ENCODE measurements at places on chromosomes 4 and X.

- DNase-seq: no peak
Measured at GRCh38 chr4:47690611-47691010, 147.3 kb downstream of the CORIN start.

- no peak for DNase-seq
Measured at GRCh38 chr4:30757357-30757756, 37.2 kb downstream of the PCDH7 start.

DNA sequence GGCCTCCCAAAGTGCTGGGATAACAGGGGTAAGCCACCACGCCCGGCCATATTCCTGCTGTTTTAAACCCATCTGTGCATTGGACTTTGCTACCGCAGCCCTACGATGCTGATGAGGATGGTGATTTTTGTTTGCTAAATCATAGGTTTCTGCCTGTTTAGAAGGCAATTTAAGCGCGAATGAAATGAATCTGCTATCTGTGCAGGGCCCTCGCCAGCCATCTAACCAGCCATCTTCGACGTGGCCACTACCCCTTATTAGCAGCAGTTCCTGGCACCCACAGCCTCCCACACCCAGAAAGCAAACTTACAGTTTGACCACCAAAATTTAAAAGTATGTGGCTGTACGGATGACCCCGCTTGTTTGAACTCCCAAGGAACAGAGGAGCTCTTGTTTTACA is 178.5 kb downstream of the SHOX start:
- DNase-seq: no peak

DNA sequence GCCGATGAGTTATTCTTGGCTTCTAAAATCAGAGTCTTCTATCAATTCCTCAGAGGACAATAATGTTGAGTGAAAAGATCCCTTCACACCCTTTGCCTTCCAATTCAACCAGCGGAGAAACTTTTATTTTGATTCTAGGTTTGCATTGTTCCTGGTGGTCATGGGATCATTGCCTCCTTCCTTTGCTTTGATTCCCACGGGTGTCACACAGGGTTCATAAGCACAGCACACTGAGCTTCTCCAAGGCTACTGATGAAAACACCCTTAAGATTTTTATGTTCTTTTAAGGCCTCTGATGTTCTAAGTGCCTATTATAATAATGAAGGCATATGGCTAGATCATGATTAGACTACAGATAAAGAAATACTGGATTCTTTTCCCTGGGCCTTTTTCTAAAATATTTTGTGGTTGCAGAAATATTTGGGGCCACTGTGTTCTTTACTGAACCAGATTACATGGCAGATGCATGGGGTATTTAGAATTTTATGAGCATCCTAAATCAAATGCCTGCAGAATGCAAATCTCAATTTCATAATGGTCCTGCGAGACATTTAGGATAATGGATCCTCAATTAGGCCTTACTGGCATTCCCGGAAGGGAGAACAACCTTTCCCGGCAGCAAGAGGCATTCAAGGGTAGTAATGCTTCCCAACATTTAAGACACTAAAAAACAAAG is 43.9 kb upstream of the FGFBP2 start:
- no peak for DNase-seq

DNA sequence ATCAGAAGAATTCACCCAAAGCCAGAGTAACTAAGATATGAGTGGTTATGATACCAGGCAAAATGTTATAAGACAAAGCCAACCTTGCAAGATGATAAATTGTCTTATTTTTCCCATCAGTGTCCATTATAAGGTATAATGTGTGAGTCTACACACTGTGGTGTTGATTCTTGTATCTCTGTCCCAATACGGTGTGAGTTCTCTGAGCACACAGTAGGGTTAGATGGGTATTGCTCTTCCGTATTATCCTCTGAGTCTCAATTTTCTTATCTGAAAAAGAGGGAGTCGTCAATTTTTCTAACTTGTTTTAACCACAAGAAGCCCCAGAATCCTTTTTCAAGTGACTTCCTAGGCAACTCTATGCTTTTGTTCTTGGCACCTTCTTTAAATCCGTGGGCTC is 69.9 kb downstream of the HMGB2 start:
- no peak for DNase-seq

- no peak for DNase-seq
Measured at GRCh38 chr4:40058121-40058520, 1.5 kb downstream of the N4BP2 start.

- no peak for DNase-seq
Measured at GRCh38 chrX:41561045-41561444, 113.9 kb downstream of the NYX start.

GRCh38 chr4:75180790-75181776 is 248.2 kb downstream of the PARM1 start:
- DNase-seq: no peak

DNA sequence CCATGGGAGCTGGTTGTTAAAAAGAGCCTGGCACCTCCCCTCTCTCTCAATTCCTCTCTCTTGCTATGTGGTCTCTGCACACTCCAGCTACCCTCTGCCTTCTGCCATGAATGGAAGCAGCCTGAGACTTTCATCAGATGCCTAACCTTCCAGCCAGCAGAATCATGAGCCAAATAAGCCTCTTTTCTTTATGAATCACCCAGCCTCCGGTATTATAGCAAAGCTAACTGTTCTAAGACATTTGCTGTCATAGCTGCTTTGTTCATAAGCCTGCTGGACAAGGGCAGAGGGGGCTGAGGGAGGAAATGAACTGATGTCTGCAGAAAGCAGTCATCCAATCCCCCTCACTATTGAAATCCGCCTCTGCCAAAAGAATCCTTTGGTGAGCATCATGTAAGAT is 196.7 kb downstream of the ZNF330 start:
- DNase-seq: no peak

GRCh38 chrX:139811942-139812629 is 104.1 kb upstream of the MCF2 start:
- no peak for DNase-seq

DNA sequence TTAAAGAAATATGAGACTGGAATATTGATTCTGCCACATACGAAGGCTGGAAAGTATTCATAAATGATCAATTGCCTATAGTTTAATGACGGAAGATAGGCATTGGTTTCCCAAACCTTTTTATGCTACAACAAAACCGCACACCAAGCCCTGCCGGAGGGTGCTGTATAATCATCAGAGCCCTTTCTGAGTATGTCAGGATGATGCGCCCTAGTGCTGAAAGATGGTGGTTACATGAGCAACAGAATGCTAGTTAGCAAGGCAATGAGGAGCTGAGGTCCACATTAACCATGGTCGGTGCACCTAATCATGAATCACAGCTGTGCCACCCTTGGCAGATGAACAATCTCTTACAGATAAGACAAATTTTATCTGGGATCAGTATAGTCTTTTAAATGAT is 491.1 kb downstream of the PACRGL start:
- DNase-seq: no peak

GRCh38 chrX:100363896-100364295 is 46.2 kb downstream of the PCDH19 start:
- no peak for DNase-seq

DNA sequence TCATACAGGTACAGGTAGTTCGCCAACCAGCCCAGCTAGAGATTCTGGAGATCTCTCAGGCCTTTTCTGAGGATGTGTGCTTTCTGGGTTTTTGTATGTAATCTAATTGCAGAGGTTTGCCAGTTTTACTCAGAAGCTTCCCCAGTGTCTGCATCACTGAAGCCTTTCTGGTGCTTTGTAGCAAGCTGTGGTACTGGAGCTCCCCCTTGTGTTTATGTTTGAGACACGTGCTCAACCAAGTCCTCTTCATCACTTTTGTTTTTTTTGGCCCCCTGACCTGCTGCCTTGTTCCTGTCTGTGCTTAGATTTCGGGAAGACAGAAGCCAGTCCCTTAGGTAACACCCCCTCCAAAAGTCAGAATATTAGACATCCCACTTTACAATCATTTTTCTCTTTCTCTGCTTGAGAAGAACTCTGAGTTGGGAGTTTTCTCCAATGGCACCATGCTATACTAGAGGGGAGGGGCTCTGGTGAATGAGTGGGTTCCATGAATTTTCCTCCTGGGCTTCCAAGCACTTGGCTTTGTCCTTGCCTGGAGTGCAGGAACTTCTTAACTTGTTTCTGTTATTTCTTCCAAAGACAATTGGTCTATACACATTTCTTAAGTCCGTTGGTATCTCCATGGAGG is 128.4 kb upstream of the TBC1D9 start:
- DNase-seq: no peak

GRCh38 chr4:123640271-123640670 is 243.7 kb downstream of the SPRY1 start:
- no peak for DNase-seq

DNA sequence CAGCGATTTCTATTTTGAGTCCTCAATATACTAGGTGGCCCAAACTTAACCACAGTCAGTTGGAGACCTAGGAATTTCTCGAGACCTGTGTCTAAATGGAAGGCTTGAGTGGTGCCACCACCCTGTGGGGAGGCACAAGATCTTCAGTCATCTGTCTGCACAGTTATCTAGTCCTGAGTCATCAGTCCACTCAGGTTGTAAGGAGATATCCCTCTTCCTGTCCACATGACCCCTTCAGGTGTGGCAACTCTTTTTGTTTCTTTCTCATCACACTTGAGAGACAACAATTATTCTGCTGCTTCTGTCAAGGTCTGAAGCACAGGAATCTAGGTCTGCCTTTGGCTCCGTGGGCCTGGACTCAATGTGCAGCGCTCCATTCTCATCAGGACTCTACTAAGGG is 64.4 kb upstream of the IBSP start:
- DNase-seq: no peak

- no peak for DNase-seq
Measured at GRCh38 chr4:957581-958313, 15.6 kb downstream of the DGKQ start.

DNA sequence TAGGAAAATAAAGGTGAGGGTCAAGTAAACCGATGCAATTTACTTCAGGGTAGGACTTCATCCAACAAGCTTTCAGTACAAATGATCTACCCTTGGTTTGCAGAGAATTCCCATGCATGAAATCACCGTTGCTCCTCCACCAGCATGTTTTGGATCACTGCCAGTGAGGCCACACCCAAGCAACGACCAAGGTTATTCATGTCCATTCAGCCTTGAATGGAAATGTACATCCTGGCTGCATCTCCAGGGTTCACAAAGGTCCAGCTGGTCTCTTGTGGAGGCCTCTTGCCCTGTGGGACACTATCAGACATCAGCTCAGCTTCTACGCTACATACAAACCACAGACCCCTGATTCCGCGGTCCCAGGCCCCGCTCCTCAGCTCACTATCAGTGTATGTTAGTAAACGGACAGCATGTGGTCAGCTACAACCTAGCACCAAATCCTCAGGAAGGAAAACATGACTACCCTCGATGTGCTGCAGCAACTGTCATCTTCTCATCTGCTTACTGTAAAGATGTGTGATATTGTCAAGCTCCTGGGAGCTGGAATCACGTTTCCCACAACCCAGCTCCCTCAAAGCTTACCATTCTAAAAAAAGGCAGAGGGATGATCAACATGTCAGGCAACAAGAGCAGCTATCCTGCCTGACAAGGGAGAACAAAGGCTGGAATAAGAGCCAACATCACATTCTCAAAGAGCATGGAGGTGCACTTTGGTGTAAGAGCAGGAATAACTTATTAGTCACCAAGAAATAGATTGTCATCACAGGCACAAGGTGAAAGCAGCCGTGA is 4.9 kb downstream of the LYAR start:
- DNase-seq: no peak

- DNase-seq: no peak
Measured at GRCh38 chrX:66731398-66731797, 92.5 kb upstream of the EDA2R start.

DNA sequence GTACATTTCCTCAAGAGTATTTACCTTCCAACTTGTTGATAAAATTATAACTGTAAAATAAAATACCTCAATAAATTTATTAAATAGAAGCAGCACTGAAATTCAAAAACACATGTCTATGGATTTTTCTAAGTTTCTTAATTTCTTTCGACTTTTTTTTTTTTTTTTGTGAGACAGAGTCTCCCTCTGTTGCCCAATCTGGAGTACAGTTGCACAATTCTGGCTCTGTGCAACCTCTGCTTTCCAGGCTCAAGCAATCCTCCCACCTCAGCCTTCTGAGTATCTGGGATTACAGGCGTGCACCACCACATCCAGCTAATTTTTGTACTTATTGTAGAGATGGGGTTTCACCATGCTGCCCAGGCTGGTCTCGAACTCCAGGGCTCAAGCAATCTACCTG is 79.8 kb downstream of the IQCM start:
- no peak for DNase-seq

- no peak for DNase-seq
Measured at GRCh38 chr4:178148106-178148505, 705.9 kb upstream of the AGA start.

DNA sequence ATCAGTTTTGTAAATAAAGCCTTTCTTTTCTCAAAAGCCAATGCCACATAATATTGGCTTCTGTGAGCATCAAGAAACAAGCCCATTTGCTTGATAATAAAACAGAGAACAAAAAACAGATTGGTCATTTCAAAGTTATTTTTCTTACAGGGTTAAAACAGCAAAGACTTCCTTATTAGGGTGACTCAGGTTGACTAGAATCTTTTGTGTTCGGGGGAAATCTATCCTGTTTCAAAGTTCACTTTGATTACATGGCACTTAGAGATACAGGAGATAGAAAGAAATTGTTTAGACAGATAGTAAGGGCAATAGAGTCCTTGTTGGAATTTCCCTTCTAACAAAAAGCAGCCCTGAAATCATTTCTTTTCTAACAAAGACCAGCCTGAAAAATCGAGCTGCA is 170.0 kb upstream of the GLRA2 start:
- no peak for DNase-seq

DNA sequence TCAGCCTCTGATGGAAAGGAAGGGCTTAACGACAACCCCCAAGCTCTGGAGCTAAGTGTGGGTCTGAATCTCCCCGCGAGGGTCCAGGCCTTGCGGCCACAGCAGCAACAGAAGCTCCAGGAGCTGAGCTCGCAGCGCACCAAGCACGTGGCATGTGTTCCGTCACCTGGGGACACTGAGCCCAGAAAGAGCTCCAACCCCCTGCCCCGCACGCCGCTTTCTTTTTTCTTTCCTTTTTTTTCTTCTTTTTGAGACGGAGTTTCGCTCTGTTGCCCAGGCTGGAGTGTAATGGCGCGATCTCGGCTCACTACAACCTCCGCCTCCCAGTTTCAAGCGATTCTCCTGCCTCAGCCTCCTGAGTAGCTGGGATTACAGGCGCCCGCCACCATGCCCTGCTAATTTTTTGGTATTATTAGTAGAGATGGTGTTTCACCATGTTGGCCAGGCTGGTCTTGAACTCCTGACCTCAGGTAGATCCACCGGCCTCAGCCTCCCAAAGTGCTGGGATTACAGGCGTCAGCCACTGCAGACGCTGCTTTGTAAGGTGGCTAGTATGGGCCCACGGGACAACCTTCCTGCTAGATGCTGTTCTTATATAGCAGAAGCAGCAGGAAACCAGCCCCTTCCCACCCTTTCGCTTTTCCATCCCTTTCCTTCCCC is 685 bp upstream of the TNIP2 start:
- DNase-seq: peak; percentile 67

- DNase-seq: no peak
Measured at GRCh38 chrX:132452911-132453550, 35.8 kb downstream of the MBNL3 start.

DNA sequence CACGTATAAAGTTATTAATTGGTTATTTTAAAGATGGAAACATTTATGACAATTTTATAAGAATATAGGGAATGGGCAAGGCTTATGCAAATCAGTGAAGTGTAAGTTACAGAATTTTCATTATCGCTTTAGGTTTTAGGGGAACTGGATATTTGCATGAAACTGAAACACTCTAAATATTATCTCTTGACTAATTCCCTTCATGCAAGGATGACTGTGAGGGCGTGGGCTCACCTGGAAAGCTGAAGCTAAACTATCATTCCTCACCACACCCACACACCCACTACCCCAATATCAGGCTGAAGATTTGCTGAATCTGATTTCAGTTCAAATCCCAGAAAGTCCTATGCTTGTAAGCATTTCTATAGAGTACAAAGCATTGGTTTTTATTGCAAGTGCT is 81.7 kb upstream of the ARHGAP24 start:
- DNase-seq: no peak
